Stimulated activated CD8-positive, alpha-beta memory T cell treated with anti-CD3 and anti-CD28 coated beads, Interleukin-4, amount 100 ng/mL, for 4 hours (primary cell): ENCODE measurements at places on chromosomes 1 and 21.

DNA sequence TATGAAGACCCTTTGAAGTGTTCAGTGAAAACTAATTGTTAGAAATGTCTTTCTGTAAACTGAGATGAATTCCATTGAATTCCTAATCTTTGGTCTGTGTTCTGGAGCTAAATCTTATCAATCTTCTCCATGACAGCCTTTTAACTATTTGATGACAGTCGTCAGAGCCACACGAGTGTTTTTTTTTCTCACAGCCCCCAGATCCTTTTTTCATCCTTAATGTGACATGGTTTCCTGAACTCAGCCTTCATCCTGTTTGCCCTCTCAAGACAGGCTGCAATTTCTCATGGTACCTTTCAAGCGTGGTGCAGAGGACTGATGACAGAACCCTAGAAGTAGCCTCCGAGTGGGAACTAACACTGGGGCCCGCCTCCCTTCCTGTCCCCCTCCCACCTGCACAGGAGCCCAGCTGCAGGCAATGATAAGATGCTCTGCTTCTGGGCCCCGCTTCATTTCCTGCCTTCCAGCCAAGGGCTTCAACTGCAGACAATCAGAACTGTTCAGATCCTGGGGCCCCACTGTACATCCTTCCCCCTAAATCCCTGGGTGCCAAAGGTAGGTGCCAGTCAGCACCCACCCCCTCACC, 114.6 kb upstream of the VAV3 start:
- DNase-seq, result no peak

- no peak for DNase-seq
Measured at GRCh38 chr1:150066328-150066727, 1.2 kb upstream of the VPS45 start.

- no peak for DNase-seq
Measured at GRCh38 chr1:214510914-214511638, 40.3 kb downstream of the PTPN14 start.

DNA sequence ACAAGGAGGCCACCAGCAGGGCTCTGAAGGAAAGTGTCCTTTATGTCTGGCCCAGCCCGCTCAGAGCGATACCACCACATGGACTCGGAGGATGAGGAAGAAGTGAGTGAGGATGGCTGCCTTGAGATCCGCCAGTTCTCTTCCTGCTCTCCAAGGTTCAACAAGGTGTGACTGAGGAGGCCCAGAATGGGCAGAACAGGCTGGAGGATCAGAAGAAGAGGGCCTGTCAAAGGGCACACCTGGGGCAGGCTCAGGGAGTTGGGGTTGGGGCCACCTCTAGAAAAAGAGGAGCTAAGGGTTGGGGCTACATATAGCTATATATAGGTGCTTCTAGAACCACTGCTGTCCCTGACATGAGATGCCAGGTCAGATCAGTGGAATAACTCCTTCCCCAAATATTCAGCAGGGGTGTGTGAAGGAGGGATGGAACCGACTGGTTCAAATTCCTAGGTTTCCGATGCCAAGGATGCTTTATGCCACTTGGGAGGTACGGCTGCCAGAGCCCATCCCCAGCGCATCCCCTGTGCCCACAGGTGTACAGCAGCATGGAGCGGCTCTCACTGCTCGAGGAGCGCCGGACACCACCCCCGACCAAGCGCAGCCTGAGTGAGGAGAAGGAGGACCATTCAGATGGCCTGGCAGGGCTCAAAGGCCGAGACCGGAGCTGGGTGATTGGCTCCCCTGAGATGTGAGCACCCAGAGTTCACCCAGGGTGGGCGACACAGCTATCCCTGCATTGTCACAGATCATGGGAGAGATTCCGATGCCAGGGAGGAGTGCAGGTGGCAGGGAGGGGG, 102.2 kb downstream of the PIK3R3 start:
- no peak for DNase-seq

- no peak for DNase-seq
Measured at GRCh38 chr1:24970926-24971875, 41.1 kb upstream of the RUNX3 start.

DNA sequence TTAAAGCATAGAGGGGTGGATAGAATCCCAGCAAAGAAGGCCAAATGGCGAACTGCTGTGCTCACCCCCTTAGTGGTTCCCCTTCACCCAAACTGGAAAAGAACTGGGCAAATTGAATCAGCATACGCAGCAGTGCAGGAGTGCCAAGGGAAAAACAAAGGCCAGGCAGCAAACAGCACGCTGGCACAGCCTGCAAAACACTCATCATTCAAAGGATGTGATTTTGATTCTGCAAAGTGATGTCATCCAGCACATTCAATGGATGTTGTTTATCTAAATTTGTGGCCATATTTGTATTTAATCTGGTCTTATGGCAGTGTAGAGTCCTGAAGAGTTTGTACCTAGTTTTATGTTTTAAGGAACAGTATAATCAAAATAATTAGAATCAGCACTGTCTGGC, 71.8 kb upstream of the ECE1 start:
- DNase-seq, result no peak

DNA sequence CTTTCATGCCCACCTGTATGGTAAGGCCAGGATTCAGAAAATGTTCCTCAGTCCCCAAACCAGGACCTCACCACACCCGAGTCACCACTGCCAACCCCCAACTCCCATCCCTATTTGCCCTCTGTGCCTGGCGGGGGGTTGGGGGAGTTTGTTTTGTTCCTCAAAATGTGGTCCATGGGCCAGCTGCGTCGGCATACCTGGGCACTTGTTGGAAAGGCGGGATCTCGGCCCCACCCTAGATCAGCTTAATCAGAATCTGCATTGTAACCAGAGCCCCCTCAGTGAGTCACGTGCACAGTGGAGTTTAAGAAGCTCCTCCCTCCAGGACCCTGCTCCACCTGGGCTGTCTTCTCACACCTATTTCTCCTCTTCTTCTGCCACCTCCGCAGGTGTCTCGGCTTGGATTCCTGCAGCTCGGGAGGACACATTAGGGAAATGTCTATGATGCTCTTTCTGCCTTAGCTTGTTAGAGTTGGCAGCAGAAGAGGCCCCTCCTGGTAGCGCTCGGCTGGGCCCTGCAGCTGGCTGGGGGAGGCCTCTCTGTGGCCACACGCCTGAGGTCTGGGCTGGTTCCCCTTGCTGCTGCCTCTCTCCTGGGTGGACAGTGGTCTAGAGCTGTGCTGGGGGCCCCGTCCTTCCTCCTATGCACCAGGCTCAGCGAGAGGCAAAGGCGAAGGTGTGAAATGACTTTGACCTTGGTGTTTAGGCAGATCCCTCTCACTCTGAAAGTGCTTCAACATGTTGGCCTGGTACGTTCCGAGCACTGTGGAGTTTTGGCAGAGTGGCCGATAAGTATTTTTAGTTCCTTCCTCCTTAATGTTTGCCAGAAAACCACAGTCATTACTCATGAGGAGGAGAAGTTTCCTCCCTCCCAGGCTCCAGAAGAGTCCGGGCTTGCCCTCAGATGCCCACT, 41.8 kb upstream of the CAMTA1 start:
- DNase-seq, result no peak

DNA sequence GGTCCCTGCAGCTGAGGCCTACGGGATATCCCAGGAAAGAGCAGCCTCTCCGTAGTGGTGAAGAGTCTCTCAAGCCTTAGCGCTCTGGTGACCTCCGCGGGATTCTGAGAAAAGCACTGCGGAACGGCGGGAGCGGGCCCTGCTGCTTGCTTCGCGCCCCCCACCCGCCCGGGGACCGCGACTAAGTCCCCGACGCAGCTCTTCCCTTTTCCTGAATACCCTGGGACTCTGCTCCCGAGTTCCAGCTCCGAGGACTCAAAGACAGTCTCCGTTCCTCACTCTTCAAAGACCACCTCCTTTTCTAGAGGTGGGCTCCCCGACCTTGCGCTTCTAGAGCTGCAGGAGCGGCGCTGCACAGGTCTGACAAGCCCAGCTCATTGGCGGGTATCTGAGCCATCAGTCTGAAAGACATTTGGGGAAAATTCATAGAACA, 3.6 kb upstream of the PRRX1 start:
- DNase-seq, result no peak

DNA sequence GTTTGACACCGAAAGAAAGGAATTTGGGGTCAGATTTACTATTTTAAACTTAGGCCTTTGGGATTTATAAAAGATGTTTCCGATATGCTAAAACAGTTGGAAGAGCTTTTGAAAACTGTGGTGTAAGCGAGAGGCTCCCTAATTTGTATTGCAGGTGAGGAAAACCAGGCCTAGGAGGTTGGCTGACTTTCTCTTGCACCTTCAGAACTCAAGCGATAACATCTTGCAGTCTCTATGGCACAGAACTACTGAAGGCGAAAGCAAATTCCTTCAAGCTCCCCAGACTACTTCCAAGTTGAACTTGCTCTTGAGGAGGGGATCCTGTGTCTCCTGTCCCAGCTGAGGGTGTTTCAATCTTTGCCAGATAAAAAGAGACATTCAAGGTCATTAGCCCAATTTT, 685.7 kb downstream of the ADGRL2 start:
- DNase-seq, result no peak

- DNase-seq, result no peak
Measured at GRCh38 chr1:174174461-174175329, 15.4 kb downstream of the RABGAP1L start.

DNA sequence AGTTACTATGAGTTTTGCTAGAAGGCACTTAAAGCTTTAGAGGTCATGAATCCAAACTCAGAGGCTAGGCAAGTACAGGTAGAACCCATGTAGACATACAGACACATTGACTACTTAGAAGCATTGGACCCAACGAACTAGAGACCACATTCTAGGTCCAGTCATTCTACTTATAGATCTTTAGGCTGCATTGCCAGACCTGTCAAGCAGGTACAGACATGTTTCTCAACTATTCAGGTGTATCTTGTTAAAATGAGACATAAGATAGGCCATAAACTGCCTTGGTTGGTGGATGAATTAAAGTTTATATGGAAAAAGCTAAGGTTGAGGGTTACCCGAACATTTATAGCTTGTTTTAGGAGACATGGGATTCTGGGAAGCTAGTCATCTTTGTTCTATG, 6.5 kb downstream of the ZP4 start:
- DNase-seq, result no peak

DNA sequence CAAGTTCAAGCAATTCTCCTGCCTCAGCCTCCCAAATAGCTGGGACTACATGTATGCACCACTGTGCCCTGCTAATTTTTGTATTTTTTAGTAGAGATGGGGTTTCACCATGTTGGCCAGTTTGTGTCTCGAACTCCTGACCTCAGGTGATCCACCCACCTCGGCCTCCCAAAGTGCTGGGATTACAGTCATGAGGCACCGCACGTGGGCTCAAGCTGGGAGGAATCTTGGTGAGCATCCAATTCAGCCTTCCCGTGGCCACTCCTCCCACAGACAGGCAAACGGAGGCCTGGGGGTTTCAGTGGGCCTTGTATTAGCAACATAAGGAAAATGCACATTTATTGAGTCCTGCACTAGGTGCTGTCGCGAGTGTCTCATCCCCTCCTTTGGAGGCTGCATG, 24.5 kb upstream of the VWA5B1 start:
- no peak for DNase-seq

GRCh38 chr1:240343045-240343444, 251.4 kb downstream of the FMN2 start:
- no peak for DNase-seq

DNA sequence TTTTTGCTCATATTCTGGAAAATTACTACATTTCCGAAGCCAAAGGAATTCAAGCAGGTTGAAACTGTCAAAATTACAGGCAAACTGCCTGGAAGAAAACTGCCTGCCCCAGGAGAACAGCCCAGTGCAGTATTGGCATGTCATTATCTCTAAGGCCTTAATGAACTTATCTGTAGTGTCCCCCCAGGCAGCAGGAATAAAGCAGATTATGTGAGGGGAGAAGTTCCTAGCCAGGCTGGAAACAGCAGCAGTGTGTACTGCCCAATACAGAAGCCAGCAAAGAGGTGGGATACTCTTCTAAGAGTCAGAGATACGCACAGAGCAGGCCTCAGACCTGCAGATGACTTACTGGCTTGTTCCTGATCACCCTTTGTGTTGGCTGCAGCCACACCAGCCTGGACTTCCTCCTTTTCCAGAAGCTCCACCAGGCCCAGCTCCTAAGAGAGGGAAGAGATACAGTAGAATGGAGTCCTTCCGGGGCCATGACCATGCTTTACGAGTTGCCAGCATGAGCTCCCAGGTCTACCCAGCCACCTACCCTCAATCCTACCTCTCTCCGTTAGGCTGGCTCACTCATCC, 11.7 kb downstream of the IQGAP3 start:
- DNase-seq, result no peak

GRCh38 chr1:41242342-41243078, 404 bp upstream of the SCMH1 start:
- no peak for DNase-seq

DNA sequence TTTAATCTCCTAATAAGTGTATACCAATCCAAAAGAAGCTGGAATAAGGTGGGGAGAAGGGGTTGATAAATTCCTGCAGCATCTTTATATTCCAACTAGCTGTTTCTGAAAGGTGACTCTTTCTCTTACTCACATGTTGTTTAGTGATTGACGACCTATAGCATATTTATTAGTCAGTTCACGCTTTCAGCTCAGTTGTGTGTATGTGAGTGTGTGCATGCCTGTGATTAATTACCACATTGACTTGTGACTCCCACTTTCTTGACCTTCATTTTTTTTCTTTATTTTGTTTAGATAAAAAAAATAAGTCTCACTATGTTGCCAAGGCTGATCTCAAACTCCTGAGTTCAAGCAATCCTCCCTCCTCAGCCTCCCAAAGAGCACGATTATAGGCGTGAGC, 44.4 kb downstream of the ATP2B4 start:
- no peak for DNase-seq

- no peak for DNase-seq
Measured at GRCh38 chr1:86828024-86828423, 85.9 kb downstream of the SELENOF start.

DNA sequence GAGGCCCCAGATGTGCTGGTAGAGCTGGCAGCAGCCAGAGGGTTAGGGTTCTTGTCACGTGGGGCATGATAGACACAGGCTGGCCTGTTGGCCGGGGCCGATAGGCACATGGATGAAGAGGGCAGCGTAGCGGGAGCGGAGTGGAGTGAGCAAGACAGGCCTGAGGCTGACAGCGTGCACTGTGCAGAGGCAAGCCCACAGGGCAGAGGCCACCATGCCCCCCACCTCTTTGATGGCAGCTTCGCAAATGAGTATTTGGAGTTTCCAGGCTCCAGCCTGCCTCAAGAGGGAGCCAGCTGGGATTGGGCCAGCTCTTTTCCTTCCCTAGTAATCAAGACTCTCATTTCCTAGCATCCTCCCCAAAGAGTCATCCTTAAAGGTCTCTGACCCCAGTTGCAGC, 43.5 kb downstream of the TMCC2 start:
- no peak for DNase-seq

- DNase-seq, result no peak
Measured at GRCh38 chr1:157781048-157781447, 4.1 kb upstream of the FCRL2 start.

- DNase-seq, result no peak
Measured at GRCh38 chr1:225653463-225654276, 747 bp upstream of the ENAH start.

GRCh38 chr1:105736349-105736748, 1320.1 kb upstream of the PRMT6 start:
- DNase-seq, result no peak

DNA sequence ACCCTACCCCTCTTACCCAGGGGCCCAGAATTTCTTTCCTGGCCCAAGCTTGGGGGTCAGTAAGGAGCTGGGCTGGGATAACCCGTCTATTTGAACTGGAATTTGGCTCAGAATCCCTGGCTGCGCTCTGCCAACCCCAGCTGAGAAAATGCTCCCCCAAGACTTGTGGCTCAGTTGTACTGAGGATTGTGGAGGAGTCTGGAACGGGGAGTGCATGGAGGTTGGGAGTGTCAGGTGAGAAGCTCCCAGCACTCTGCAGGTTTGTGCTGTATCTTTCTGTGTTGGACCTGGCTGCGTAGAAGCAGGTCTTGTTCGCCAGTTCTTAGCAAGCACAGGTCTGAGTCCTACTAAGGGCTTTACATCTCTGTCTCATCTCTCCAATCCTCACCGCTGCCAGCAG, 1.6 kb downstream of the TCEA3 start:
- no peak for DNase-seq

GRCh38 chr1:175208773-175209492, 16.4 kb upstream of the KIAA0040 start:
- DNase-seq, result no peak
